ENCODE measurements at places on chromosomes 12 and 14.
A peak's percentile ranks its signal among the peaks of the same experiment; 100 is the strongest.

- no peak for DNase-seq
These were observed 437.8 kb downstream of the NPAS3 start for GRCh38 chr14:33376510-33376909.

GRCh38 chr12:49366096-49366651 is 1.1 kb upstream of the SPATS2 start:
- DNase-seq, result no peak

DNA sequence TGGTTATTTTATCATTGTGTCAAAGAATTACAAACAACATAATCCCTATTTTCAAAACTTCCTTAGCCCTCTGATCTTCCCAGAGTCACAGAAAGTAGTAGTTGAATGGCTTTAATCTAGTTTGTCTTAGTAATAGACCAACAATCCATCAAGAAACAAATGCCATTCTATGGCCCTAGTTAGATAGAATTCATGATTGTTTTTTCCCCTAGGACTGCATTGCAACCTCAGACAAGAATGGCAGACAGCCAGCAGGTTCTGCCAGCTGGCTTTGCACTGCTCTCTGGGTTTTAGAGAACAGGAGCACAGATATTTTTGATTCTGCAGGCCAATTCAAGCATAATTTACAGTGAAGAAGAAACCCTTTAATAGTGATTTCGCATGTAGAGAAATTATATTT is 33.8 kb downstream of the SYT1 start:
- peak; percentile 27 for DNase-seq

DNA sequence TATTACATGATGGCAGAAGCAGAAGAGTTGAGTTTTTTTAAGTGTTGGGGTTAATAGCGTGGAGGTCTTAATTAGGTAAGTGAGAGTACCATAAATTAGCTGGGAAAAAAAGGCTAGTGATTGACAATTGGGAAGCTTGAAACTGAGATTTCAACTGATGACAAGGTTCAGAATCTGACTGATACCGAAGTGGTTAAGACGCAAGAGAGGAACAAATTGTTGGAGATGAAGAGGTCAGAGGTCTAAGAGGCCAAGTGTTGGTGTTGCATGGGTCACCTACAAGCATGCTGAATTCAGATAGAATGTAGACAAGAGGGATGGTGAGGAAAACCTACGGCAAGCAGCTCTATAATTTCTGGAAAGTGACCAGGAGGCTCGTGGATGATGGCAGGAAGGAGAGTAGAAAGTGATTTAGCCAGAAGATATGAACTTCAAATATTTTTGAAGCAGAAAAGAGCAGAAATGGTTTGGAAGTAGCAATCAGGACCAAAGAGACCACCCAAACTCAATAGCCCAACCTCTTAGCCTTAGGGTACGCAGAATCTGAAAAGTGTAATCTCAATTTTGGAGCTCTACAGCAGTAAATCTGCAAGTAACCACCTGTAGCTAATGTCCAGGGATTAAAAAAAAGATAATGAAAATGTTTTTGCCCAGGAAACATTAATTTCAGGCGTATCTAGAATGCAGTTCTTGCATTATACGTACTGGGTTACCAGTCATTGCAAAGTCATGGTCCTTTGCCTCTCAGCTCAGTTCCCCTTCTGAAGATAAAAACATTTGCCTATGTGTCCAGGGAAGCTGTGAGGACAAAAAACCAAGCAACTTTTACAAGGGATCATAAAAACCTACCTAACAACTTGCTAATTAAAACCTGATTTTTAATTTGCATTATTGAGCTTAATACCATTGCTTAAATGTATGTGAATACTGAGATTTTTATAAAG is 1.7 kb upstream of the TMPO start:
- DNase-seq, result peak; percentile 15

DNA sequence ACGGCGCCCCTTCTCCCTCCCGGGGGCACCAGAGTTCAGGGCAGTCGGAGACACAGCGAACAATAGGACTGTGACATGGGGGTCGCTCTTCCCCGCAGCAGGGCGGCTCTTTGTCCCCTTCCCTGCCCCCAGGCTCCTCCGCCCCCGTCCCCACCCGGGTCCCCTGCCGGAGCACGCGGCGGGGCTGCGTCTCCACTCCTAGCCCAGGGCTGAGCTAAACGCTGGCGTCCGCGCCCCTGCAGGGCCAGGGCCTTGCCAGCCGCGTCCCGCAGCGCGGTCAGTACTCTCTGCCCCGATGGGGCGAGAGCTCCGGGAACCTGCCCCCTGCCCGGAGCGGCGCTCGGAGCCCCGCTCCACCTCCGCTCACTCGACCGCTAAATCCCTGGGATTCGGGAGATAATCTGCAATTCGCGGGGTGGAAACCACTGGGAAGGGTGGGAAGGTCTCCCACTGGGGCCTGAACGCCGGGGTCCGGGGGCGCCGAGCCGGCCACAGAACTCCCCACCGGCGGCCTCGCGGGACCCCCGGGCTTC is 825 bp upstream of the CCDC85C start:
- no peak for DNase-seq

- DNase-seq, result no peak
These were observed 75.4 kb downstream of the KIF21A start for GRCh38 chr12:39367494-39367893.

DNA sequence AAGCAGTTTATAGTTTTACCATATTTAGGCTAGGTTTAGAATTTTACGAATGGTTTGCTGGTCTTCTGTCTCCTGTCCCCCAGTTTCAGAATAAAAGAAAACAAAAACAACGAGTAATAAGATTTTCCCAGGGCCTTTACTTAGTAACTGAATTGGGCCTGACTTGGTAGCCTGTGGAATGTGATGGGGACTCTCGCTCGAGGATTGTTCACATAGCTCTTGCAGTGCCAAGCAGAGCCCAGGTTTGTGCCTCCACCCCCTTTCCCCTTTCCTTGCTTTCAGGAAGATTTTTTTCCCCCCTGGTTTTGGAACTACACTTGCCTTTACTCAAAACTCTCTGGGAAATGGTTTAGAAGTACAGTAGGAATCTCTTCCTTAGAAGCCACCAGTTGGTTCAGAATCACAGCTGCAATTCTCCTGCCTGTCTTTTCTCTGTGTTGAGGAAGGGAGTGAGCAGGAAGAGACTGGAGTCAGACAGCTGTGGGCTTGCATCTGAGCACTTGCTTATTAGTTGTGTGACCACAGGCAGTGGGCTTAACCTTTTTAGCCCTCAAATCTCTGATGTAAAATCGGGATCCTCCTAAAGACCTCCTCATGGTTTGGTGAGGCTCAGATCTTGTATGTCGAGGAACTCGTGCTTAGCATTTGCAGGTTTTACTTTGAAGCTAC is 501.2 kb downstream of the PCNX1 start:
- DNase-seq, result no peak
